Dermis blood vessel endothelial cell (primary cell): ENCODE measurements at places on chromosomes 13 and 19. TPM values are rescaled to one million over a fixed set of nuclear protein-coding genes. Genes with fewer than 3 reads are reported as not detected.

The TMPRSS9 gene
- under 0.01 and 0.14 TPM in 2 replicates for total RNA-seq

The ATP4A gene
- not detected in 2 replicates for total RNA-seq

The PLK5 gene
- not detected in 2 replicates for total RNA-seq

The FBXO17 gene
- total RNA-seq: 15.6 and 17.9 TPM in 2 replicates

The OR4F17 gene
- not detected in 2 replicates for total RNA-seq

The COX6B2 gene
- total RNA-seq: not detected in 2 replicates

The ADGRE1 gene
- total RNA-seq: not detected in 2 replicates

The PGLYRP1 gene
- not detected in 2 replicates for total RNA-seq

The SLC25A41 gene
- total RNA-seq: 0.05 TPM in 1 of 2 replicates, not detected in the other

The KIR3DL1 gene
- not detected in 2 replicates for total RNA-seq

The CAPN12 gene
- total RNA-seq: 0.05 TPM in 1 of 2 replicates, not detected in the other
